ENCODE measurements at places on chromosomes 4 and X. TPM values are rescaled to one million over a fixed set of nuclear protein-coding genes. Genes with fewer than 3 reads are reported as not detected.

SH2D1A gene
- total RNA-seq, result 4.1 TPM

DNA sequence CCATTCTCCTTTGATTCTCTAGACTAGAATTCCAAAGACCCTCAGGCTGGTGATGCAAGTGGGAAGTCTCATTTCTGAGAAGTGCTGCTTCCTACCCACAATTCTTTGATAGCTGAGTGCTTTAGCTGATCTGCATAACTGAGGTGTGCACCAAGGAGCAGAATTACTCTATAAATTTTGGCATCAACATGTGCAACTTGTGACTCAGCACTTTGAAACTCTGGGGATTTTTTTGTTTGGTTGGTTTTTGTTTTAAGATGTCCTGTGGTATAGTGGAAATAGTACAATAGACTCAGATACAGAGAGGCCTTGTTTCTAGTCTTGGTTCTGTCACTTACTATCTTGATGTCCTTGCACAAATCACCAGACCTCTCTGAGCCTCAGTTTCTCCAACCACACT lies 148.4 kb downstream of the AR start:
- DNase-seq, result no peak

GRCh38 chr4:173171098-173171497 lies 2.5 kb downstream of the GALNT7 start:
- peak; percentile 54 for DNase-seq

F8 gene
- total RNA-seq, result 3.5 TPM

DNA sequence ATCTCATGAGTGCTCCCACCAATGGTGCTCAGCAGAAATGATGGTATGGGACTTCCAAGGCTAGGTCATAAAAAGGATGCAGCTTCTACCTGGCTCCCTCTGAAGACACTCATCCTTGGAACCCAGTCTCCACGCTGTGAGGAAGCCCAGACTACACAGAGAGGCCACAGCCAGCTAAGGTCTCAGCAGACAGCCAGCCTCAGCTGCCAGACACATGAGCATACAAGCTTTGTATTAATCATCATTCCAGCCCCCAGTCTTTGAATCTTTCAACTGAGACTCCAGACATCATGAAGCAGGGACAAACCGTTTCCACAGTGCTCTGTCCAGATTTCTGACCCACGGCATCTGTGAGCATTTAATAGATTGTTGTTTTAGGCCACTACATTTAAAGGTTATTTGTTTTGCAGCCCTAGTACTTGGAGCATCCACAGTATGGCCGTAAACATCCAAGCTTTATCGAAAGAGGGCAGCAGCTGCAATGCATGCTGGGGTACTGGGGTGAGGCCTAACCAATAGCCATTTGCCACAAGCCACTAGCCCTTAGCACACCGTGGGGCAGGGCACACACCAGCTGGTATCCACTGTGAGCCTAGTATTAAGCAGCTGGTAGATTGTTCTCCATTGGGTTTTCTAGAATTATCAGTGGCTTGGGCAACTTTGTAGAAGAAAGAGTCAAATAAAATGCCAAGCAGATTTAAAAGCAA lies 449.1 kb downstream of the BCOR start:
- no peak for DNase-seq

DNA sequence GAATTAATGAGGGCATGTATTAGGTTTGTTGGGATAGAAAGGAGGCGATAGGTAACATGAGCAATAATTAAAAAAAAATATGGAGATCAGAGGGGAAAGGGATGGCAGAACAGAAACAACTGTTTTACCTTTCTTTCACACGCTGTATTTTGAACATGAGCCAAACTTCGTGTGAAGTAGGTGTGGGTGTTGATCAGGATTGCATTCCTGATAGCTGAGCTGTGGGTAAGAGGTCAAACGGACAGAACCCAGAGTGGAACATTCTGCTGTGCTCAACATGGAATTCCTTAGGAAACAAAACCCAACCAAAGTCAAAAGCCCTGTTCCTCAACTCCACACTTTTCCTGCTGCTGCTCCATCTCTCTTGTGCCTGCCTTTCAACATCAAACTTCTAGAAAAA lies 162.5 kb upstream of the CASK start:
- no peak for DNase-seq

GRCh38 chrX:144627947-144628346 lies 619.4 kb upstream of the SPANXN1 start:
- peak; percentile 6 for DNase-seq

Measured in stomach (tissue), 19 donors.